ENCODE measurements at places on chromosomes 7 and 10. TPM values are rescaled to one million over a fixed set of nuclear protein-coding genes. Genes with fewer than 3 reads are reported as not detected.

DNA sequence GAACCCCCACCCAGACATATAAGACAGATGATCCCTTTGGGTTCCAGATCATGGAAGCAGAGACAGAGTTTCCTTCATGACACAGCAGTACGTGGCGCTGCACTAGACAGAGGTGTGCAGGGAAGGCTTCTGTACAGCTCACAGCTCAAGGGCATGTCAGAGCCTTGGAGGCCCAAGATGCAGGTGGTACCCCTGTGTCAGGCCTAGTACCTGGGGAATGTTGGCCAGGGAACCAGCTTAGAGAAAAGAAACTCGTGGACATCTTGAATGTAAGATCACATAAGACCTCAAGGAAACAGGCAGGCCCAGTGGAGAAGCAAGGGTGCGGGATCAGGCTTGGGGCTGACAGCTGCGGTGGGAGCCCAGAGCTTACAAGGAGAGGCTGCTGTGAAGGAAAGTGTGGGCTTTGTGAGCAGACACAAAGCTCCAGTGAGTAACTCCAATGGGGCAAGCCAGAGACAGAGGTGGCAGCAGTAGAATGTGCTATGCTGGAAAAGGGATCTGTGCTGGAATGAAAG, 91.4 kb downstream of the WDFY4 start:
- H3K4me1 ChIP-seq, result no peaks in the 10 kb centered on the region
- no peak overlapping the region for H3K4me3 ChIP-seq
- no peak for DNase-seq
- no peaks in the 10 kb centered on the region for H3K27me3 ChIP-seq
- H3K27ac ChIP-seq, result no peak overlapping the region
- no peaks in the 10 kb centered on the region for H3K36me3 ChIP-seq

DNA sequence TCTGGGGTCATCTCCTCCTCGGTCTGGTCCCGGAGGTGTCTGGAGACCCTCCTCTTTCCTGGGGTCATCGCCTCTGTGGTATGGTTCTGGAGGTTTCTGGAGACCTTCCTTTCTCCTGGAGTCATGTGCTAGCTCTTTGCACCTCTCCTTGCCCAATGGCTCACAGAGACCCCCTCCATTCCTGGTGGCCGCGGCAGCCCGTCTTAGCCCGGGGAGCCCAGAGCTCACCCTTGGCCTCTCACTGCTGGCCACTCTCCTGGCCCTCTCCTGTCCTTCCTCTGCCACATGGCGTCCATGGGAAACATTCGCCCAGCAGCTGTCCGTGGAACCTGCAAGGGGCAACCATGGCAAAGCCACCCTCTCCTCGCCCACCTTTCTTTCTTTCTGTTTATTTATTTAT, 20.2 kb upstream of the FOXL3 start:
- H3K4me3 ChIP-seq, result no peak overlapping the region
- peaks cover 25% of the 10 kb centered on the region for H3K27me3 ChIP-seq
- H3K36me3 ChIP-seq, result no peaks in the 10 kb centered on the region
- no peak overlapping the region for H3K27ac ChIP-seq
- no peaks in the 10 kb centered on the region for H3K4me1 ChIP-seq

GRCh38 chr7:104956753-104957450, 57.1 kb upstream of the KMT2E start:
- DNase-seq, result no peak
- no peaks in the 10 kb centered on the region for H3K27me3 ChIP-seq
- H3K4me1 ChIP-seq, result peaks cover 7% of the 10 kb centered on the region
- no peaks in the 10 kb centered on the region for H3K36me3 ChIP-seq
- H3K4me3 ChIP-seq, result no peak overlapping the region
- no peak overlapping the region for H3K27ac ChIP-seq

The PHYHIPL gene
- 0.44 TPM for polyA plus RNA-seq

The DPP6 gene
- 0.10 TPM for polyA plus RNA-seq

GRCh38 chr10:78974617-78975317, 94.0 kb upstream of the ZMIZ1 start:
- peaks cover 56% of the 10 kb centered on the region for H3K4me1 ChIP-seq
- no peaks in the 10 kb centered on the region for H3K27me3 ChIP-seq
- H3K36me3 ChIP-seq, result no peaks in the 10 kb centered on the region
- H3K27ac ChIP-seq, result peak overlapping the region; percentile 99
- peak overlapping the region; percentile 50 for H3K4me3 ChIP-seq

DNA sequence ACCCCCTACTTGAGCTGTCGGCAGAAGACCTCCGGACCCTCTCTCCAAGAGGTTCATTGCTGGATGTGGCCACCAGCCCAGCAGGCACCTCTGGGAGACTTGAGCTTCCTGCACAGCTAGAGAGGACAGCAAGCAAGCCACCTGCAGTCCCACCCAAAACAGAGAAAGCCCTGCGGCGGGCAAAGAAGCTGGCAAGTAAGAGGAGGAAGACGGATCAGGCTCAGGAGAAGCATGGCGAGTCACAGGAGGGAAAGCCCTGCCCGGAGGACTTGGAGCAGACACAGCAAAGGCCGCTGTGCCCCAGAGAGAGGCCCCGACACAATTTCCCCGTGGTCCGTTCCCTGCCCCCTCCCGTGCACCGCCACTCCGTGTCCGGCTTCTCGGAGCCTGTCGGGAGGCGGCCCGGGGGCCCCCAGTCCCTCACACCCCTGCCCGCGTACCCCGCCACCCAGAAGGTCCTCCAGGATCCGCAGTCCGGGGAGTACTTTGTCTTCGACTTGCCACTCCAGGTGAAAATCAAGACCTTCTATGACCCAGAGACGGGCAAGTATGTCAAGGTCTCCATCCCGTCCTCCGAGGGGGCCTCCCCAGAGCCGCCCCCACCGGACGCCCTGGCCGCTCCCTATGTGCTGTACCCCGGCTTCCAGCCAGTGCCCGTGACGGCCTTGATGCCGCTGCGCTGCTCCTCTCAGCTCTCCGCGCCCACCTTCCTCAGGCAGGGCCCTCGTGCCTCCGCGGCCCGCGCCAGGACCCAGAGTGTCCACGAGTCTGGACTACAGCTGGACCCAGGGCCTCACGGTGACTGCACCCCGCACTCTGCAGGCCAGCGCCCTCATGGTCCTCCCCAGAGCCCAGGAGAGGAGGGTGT, 27.2 kb downstream of the C10orf71 start:
- H3K4me3 ChIP-seq, result no peak overlapping the region
- no peak overlapping the region for H3K27ac ChIP-seq
- no peaks in the 10 kb centered on the region for H3K4me1 ChIP-seq
- no peak for DNase-seq

- H3K27ac ChIP-seq, result no peak overlapping the region
- peak; percentile 78 for DNase-seq
- H3K36me3 ChIP-seq, result no peaks in the 10 kb centered on the region
- H3K4me3 ChIP-seq, result no peak overlapping the region
These were observed 86.0 kb downstream of the FANK1 start for GRCh38 chr10:125982260-125982948.

GRCh38 chr7:64888561-64888900, 14.5 kb upstream of the ZNF273 start:
- H3K4me3 ChIP-seq, result no peak overlapping the region
- H3K27ac ChIP-seq, result no peak overlapping the region
- peak; percentile 31 for DNase-seq
- 0 out of 2 replicates have a peak, but pooled peaks cover 7% of the 10 kb centered on the region for H3K4me1 ChIP-seq
- H3K36me3 ChIP-seq, result no peaks in the 10 kb centered on the region

- no peaks in the 10 kb centered on the region for H3K36me3 ChIP-seq
- no peak overlapping the region for H3K4me3 ChIP-seq
- no peaks in the 10 kb centered on the region for H3K27me3 ChIP-seq
- H3K27ac ChIP-seq, result peak overlapping the region; percentile 78
- no peak for DNase-seq
- H3K4me1 ChIP-seq, result peaks cover 42% of the 10 kb centered on the region
These were observed 145.7 kb downstream of the REEP3 start for GRCh38 chr10:63666836-63667383.

DNA sequence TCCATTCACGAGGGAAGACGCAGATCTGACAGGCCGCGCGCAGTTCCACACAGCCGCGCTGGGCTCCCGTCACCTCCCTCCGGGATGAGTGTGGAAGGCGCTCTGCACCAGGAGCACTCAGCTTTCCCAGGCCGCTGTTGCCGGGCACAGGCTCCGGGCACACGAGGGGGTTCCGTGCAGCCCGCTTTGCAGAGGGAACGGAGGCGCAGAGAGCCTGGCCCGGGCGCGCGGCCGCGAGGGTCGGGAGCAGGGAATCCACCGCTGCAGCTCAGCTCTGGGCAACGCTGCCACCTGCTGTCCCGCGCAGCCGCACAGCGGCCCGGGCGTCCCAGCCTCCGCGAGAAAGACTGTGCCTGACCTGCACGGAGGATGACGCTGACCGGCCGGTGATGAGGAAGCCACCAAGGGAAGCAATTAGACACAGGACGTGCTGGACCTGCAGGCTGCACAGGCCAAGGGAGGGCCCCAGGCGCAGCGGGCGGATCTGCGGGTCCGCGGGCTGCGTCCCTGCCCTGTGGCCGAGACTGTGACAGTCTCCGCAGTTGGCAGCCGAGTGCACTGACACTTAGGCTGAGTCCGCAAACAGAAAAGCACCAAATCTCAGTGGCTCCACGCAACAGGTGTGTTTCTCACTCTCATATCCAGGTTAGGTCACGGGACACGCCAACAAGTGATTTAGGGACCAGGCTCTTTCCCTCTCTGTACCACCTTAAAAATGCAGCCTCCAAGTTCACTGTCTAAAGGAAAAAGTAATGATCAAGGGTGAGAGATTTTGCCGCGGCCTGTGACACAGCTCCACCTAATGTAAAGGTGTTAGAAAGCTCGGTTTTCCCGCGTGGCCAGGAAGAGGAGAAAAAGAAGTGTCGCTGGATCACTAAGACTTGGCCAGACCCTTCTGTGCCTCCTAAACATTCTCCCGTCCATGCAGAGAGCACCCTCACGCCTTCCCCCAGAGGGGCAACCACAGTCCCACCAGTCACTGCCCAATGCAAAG, 94.5 kb downstream of the SEC61G start:
- peak overlapping the region; percentile 53 for H3K4me3 ChIP-seq
- peaks cover 11% of the 10 kb centered on the region for H3K4me1 ChIP-seq
- H3K27me3 ChIP-seq, result peaks cover 24% of the 10 kb centered on the region
- H3K27ac ChIP-seq, result no peak overlapping the region

DNA sequence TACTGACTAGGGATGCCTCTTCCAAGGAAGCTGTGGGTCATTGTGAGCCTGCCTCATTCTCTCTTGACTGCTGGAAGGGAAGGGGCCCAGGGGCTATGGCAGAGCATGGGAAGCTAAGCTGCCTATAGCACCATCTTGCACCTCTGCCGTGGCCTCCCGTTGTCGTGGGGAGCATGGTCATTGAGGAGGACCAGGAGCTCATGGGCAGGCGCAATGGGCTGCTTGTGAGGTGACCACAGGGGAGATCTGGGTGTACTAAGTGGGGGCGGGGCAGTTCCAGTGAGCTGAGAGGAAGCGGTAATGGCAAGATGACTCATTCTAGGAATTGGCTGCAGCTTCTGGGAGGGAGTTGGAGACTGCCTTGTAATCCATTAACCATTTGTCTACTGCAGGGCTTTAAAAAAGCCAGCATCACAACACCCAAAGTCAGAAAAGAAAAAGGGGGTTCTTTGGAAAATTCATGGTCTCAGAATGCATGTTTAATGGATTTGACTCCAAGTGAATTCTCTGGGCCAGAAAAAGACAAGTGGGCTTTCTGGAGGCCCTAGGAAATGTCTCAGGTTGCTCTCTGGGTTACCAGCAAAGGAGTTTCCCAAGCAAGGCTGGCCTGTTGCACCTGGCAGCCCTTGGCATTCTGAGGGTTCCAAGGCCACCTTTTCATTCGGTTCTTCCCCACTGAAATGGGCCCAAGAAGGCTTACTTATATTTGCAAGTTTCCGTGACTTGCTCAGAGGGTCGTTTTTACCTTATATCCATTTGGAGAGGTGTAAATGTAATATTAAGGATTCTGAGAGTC, 3.6 kb downstream of the DUSP5 start:
- H3K36me3 ChIP-seq, result no peaks in the 10 kb centered on the region
- no peak overlapping the region for H3K4me3 ChIP-seq
- no peaks in the 10 kb centered on the region for H3K27me3 ChIP-seq

The CALHM3 gene
- polyA plus RNA-seq, result not detected

- no peak overlapping the region for H3K27ac ChIP-seq
- H3K27me3 ChIP-seq, result no peaks in the 10 kb centered on the region
- no peaks in the 10 kb centered on the region for H3K36me3 ChIP-seq
- no peak for DNase-seq
- H3K4me3 ChIP-seq, result no peak overlapping the region
These were observed 128.9 kb downstream of the AMPH start for GRCh38 chr7:38502289-38502688.

The SPDYE6 gene
- not detected for polyA plus RNA-seq

- H3K4me1 ChIP-seq, result no peaks in the 10 kb centered on the region
- DNase-seq, result peak; percentile 15
- H3K4me3 ChIP-seq, result no peak overlapping the region
- no peaks in the 10 kb centered on the region for H3K27me3 ChIP-seq
These were observed 389.2 kb upstream of the KLF6 start for GRCh38 chr10:4174197-4174596.

DNA sequence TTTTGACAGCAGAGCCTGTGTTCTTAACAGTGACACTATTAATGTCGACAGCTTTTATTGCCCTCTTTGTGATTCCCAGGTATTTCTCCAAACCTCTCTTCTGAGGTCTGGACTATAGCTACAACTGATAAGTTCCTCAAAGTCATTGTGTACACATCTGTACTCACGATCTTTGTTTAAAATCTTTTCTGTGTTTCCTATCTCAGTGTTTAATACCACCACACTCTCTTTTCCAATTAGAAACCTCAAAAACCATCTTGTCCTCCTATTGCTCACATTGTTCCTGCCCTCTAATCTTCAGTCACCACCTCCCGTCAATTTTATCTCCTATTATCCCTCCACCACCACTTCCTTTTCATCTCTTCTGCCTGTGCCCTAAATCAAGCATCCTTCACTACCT, 12.9 kb upstream of the WASL start:
- no peaks in the 10 kb centered on the region for H3K27me3 ChIP-seq
- H3K27ac ChIP-seq, result no peak overlapping the region
- no peaks in the 10 kb centered on the region for H3K4me1 ChIP-seq
- H3K36me3 ChIP-seq, result no peaks in the 10 kb centered on the region
- no peak for DNase-seq

- H3K36me3 ChIP-seq, result no peaks in the 10 kb centered on the region
- H3K27me3 ChIP-seq, result no peaks in the 10 kb centered on the region
- no peaks in the 10 kb centered on the region for H3K4me1 ChIP-seq
- H3K27ac ChIP-seq, result no peak overlapping the region
- DNase-seq, result no peak
These were observed 41.8 kb downstream of the CD36 start for GRCh38 chr7:80679921-80680907.

GRCh38 chr10:118036281-118036875, 10.4 kb downstream of the RAB11FIP2 start:
- no peak overlapping the region for H3K4me3 ChIP-seq
- peaks cover 21% of the 10 kb centered on the region for H3K4me1 ChIP-seq
- H3K27ac ChIP-seq, result no peak overlapping the region

DNA sequence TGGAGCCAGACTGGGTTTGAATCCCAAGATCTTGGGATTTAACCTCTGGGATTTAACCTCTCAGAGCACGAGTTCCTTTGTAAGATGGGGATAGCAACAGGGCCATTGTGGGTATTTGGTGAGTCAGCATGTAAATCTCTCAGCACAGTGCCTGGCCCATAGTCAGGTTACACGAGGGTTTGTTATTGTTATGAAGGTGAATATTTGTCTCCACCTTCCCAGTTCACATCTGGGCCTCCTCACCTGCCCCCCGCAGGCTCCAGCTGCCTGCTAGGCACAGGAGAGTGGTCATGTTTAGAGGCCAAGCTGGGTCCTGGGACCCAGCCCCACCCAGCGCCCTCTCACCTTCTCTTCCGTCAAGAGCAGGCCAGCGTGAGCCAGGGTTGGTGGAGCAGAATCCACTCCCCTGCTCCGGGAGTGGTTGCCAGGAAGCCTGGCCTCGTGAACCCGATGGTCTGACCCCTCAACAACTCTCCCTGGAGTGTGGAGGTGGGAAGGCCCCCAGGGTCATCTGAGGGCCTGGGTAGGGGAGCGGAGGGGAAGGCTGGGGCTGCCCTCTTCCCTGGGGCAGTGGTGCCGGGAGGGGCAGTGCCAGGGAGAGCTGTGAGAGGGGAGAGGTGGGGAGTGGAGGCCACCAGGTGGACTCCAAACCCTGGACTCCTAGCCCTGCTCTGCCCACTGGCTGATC, 26.0 kb downstream of the FAM241B start:
- no peak overlapping the region for H3K27ac ChIP-seq
- H3K36me3 ChIP-seq, result no peaks in the 10 kb centered on the region
- H3K4me1 ChIP-seq, result no peaks in the 10 kb centered on the region

The GRM3 gene
- polyA plus RNA-seq, result not detected
